ENCODE measurements at places on chromosomes 2 and 18.

GRCh38 chr2:37555457-37555856 is 116.0 kb downstream of the CDC42EP3 start:
- DNase-seq: no peak

DNA sequence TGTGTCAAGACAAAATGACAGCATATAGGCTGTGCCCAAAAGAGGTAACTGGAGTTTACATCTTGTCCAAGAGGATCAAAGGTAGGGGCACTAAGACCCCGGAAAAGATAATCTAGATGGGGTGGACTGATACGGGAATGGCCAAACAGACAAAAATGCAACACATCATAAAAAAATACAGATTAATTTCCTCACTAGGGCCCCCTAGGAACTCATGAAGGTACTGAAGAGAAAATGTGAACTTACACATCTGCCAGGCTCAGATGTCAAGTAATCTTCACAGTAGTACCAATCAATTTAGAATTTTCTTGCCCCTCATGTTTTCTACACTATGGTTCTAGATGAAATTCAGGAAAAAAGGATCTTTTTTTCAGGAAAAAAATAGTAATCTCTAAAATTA is 115.6 kb upstream of the REG3A start:
- DNase-seq: no peak

DNA sequence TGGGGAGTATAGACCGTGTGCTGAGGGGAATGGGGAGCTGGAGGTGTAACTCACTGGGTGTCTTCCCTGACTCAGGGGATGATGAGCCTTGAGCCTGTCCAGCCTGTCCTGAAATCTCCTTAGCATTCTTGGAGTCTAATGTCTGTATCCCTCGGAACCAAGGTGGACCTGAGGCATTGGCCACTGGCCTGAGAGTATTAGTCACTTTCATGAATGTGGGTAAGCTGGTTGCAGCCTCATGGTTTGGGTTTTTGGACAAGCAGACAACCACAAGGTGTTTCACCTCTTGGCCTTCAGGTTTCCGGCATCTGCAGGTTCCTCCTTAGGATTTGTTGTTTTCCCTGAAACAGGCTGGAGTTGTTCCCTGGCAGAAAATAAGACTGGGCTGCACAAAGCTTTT is 63.2 kb downstream of the PRKCE start:
- DNase-seq: no peak

DNA sequence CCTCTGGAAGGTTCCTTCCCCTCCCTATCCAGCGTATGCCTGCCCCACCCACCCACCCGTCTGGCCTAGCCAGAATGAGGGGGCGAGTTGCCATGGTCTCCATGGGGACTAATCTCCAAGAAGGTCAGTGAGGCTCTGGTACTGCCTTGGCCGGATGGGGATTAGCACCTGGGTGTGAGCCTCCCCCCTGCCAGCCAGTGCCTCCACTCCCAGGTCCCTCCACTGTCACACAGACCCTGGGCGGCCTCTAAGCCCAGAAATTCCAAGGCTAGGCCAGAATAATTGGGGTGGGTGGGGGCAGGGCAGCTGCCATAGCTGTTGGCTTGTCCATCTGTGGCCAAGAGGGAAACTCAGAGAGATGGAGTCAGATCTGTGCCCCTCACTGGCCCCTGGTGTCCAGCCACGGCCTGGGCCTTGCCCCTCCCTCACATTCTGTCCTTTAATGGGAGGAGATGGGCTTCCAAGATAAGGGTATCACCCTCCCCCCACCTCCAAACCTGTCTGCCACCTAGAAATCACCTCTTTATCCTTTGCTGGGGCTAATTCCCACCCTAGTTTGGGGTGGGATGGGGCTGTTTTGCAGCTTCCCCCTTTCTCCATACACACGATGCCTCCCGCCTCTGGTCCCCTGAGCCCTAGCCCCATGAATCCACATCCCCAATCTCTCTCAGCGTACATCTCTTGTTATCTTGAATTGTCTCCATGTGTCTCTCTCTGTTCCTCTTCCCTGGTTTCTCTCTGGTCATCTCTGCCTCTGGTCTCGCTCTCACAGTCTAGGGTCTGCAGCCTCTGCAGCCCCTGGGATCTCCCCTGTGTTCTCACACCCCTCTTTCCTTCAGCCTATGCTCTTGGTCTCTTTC is 6.0 kb upstream of the CRYBA2 start:
- no peak for DNase-seq

DNA sequence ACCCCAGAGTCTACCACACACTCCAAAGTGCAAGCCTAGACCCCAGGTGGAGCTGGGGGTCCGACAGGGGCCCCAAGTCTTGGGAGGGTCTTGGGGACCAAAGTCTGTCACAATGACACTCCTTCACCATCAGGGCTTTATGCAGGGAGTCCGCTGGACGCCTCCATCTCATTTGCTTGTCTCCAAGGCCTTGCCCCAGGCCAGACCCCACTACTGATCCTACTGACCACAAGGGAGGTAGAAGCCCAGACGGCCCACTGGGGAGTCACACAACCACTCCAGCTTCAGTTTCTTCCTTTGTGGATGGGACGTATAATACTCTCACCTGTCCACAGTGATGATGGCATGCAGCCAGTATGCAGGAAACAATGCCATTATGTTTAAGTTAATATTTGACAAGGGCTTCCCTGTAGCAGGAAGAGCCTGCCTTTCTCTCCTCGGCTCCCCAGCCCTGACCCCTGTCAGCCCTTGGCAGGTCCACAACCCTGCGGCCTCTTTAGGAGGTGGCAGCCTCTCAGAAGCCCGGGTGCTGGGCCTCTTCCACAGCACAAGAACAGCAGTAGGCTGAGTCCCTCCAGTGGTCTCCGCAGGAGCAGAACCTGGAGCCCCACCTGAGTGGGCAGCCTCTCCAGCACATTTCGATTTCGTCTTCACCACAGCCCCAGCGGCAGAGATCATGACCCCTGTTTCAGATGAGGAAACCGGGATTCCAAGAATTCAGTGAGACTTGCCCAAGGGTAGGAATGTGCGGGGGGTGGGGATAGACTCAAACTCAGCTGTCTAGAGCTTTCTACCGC is 6.5 kb downstream of the BIN1 start:
- no peak for DNase-seq

DNA sequence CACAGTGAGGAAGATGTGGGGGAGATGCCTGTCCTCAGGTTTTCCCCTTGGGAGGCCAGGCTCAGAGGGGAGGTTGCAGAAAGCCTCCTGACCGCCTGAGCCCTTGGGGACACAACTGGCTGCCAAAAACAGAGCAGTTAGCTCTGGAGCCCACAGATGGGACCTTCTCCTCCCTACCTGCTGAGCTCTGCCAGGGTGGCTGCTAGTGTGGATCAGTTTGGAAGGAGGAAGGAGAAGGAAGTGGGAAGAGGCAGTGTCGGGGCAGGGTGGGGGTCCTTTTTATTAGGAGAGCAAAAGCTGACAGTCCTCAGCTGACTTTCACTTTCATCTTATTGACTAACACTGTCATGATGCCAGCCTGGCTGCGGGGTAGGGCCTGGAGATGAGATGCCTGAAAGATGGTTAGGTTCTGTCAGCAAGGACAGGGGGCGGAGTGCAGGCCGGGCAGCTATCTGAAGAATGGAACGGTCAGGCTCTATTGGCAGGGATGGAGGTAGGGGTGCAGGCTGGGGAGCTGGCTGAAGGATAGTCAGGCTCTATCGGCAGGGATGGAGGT is 188.5 kb upstream of the HDAC4 start:
- DNase-seq: no peak

- DNase-seq: peak; percentile 14
Observed at GRCh38 chr18:61551586-61551985, 218.4 kb downstream of the CDH20 start.

DNA sequence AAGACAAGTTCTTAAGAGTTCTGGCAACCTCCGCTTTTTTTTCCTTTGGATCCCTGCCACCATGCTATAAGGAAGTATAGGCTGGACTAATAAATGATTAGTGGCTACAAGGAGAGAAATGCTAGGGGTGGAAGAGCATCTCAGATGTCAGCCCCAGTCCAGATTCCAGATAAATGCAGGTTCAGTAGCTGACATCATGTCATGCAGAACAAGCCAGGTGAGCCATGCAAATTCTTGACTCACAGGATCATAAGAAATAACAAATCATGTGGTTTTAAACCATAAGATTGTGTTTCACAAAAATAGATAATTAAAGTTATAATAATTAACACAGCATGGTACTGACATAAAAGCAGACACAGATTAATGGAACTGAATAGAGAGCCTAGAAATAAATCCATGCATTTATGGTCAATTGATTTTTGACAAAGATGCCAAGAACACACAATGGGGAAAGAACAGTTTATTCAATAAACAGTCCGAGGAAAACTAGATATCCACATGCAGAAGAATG is 152.9 kb upstream of the SESTD1 start:
- no peak for DNase-seq

- DNase-seq: peak; percentile 63
Observed at GRCh38 chr2:12504443-12504842, 212.3 kb upstream of the TRIB2 start.

- DNase-seq: no peak
Observed at GRCh38 chr2:26612522-26613240, 28.5 kb downstream of the CIB4 start.

DNA sequence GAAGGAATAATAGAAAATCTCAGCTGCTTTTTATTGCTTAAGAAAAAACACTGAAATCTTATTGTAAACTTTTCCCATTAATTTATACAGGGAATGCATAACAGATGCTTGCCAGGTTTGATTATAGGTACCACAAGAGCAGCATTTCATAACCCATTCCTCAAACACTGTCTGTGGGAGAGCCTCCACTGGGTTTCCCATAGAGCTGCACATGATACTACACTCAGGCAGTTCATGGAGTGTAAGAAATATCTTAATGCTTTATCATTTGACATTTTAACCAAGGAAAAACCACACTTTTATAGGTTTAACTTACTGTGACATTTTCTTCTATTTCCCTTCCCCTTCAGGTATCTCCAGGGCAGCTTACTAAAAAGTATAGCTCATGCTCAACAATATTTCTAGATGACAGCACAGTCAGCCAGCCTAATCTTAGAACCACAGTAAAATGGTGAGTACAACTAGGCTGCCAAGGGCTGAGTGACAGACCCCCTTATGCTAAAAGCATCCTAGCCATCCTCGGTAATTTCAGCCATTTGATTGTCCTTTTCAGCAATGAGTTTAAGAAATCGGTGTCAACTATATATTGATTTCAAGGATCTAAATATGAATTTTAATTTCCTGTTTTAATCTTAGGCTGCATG is 22.3 kb downstream of the CCNYL1 start:
- DNase-seq: no peak

- no peak for DNase-seq
Observed at GRCh38 chr2:127083819-127084503, 23.0 kb downstream of the BIN1 start.

- DNase-seq: no peak
Observed at GRCh38 chr2:46032161-46032813, 264.9 kb upstream of the EPAS1 start.

GRCh38 chr2:1648241-1649102 is 95.8 kb downstream of the PXDN start:
- no peak for DNase-seq

DNA sequence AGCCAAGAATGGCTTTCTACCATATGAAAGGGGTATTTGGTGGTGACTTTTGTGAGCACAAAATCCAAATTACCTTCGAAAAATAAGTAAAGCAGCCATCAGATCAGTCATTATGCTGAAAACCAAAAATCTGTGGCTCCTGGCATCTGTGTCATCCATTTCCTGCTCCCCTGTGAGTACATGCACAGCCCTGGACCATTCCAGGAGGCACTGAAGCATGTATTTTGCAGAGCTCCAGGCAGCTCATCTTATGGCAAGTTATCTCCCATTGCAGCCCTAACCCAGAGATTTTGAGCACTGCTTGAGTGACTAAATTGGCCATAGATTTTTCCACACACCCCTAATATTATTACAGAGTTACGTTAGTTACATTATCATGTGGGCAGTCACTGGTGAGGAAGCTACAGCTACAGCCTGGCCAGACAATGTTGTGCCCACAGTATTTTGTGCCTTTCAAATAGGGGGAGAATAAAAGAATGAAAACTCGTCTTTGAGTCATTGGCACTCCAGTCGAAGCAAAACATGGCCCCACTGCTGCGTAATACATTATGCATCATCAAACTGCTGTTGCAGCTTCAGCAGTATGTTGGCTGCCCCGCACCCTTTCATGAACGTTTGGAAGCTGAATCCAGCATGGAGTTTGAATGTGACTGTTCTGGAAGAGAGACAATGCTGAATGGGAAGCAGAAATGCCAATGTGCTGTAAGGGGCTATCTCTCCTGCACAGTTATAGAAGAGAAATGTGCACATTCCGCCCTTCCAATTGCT is 702.2 kb downstream of the RNF144A start:
- no peak for DNase-seq

DNA sequence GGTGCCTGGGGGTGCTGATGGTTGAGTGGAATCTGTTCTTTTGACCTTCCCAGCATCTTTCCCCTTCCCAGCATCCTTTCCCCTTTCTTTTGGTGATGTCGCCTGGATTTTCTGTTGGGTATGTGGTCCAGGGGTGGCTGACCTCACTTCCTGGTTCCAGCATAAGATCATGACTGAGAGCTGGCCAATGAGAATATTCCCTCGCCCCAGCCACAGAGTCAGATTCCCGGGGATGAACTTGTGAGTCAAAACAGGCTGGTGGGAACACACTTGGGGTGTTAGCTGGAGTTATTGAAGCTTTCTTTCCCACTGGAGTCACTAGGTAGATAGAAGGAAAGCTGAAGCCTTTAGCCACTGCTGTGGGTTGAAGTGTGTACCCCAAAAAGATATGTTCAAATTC is 28.0 kb upstream of the FOSL2 start:
- DNase-seq: no peak

DNA sequence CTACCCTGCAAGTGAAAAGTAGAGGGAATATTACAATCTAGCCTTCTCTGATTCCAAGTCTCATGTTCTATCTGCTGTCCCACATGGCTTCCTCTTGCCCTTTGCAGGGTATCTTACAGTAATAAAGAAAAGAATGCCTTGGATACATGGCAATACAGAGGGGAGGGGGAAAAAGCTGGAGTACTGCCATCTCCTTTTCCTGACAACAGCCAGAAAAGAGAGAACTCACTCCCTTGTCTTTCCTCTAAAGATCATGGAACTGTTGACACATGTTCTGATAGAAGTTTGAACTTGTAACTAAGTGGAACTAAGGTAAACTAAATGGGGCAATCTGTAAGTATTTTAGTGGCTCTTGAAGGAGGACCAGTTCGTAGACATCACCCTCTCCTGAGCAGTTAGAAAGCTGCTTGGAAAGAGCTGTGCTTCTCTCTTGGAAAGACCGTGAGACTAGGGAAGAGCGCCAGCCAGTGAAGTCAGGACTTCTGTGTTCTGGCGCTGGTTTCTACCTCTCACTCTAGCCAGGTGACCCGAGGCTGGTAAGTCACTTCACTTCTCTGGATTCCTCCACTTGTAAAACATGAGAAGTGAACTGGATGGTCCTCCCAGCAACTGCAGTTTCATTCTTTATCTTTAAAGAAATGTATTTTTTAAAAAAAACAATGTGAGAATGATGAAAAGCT is 242.3 kb upstream of the FOSL2 start:
- no peak for DNase-seq

GRCh38 chr2:70948337-70949003 is 12.8 kb downstream of the ATP6V1B1 start:
- peak; percentile 89 for DNase-seq

DNA sequence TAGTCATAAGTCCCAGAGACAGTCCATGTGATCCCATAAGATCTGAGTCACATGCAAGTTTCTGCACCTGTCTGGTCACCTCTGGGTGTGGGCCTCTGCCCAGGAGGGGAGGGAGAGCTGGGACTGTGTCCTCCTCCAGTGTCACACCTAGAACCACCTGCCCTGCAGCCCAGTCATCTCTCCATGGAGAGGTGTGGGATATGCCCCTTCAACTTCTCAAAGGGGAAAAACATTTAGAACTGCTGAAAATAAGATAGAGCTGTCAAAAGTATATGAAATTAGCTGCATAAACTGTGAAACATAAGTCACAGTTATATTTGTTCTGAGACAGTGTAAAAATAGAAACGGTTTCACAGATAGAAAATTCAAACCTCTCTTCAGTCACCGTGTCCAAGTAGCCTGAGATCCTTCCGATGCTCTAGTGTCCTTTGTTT is 55.4 kb downstream of the NGEF start:
- no peak for DNase-seq
